Activated CD4-positive, alpha-beta T cell treated with anti-CD3 and anti-CD28 coated beads, Interleukin-2, Interleukin-6, amounts not matched to agents 100 ng/mL and 50 ng/mL, durations not matched to agents 16 hours and 8 hours (primary cell): ENCODE measurements at places on chromosomes 11 and 22.

DNA sequence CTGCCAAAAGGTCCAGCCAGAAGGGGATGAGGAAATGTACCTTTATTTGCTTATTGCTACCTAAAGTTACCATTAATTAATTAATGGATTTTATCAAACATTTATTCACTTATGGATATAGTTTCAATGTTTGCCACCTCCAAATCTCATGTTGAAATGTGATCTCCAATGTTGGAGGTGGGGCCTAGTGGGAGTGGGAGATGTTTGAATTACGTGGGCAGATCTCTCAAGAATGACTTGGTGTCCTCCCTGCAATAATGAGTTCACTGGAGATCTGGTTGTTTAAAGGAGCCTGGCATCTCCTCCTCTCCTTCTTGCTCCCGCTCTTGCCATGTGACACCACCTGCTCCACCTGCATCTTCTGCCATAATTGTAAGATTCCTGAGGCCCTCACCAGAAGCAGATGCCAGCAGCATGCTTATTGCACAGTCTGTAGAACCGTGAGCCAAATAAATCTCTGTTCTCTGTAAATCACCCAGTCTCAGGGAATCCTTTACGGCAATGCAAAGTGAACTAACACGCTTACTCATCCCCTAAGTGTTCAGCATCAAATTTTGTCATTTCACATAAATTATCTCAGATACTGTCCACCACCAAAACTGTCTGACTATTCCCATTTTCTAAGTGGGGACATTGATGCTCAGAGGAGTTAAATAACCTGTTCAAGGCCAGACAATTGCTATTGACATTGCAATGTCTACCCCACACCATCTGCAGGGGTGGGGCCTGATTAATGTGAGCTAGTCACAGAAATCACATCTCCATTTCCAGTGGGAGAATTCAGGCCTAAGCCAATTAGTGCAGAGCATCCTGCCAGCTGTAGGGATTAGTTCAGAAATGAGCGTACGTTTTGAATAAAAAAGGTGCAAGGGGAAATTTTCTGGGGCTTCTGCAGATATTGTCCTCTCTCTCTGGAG, 51.6 kb upstream of the SYN3 start:
- no peak for DNase-seq

DNA sequence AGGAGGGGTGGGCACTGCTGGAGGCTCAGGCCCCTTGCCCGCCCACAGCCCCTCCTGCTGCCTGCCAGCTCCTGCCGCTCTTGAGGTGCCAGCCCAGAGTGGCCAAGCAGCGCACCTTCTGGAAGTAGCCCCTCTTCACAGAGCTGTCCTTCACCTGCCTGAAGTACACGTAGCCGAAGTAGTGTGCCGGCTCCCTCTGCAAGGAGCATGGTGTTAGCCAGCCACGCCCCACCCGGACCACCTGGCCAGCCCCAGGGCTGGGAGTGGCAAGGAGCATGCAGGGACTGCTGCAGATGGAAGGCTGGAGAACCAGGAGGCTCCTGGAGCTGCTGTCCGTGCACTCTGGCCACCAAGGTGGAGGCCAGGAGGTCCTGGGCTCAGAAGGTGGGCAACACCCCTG, 9.6 kb downstream of the DENND6B start:
- DNase-seq, result no peak

GRCh38 chr22:36768616-36769015, 7.3 kb downstream of the IFT27 start:
- no peak for DNase-seq

- no peak for DNase-seq
Measured at GRCh38 chr11:76617553-76618265, 52.8 kb downstream of the LRRC32 start.

DNA sequence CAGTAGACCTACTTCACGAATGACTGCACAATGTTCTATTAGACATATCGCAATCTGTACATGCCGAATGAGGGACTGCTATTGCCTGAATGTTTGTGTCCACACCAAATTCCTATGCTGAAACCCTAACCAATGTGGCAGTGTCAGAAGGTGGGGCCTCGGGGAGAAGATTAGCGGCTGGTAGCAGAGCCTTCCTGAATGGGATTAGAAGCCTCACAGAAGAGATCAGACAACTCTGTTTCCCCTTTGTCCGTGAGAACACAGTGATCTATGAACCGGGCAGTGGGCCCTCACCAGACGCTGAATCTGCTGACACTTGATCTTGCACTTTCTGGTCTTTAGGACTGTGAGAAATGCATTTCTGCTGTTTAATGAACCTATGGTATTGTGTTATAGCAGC, 33.1 kb downstream of the LRFN4 start:
- DNase-seq, result no peak

DNA sequence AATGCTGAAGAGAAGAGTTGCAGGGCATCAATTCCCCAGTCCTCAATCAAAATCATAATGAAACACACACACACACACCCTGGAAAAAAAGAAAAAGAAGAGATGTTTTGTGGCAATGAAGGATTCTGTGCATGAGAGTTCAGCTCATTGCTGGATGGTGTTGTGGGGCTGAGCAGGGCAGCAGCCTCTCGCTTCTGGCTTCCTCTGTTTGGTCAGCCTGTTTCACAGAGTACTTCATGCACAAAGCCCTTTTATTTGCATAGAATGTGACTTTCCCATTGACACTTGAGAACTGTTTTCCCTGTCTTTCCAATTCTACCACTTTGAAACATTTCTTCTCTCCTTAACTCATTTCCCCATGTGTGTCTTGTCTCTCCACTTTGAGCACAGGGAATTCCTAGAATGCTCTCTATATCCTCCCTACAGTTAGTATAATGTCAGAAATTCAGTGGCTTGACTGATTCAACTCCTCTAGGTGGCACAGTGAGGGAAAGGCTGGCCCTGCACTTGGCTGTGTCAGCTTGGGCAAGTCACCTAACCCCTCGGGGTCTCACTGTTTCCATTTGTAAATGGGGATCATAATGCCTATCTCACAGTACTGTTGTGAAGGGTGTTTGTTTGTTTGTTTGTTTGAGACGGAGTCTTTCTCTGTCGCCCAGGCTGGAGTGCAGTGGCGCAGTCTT, 25.4 kb upstream of the BSX start:
- no peak for DNase-seq

DNA sequence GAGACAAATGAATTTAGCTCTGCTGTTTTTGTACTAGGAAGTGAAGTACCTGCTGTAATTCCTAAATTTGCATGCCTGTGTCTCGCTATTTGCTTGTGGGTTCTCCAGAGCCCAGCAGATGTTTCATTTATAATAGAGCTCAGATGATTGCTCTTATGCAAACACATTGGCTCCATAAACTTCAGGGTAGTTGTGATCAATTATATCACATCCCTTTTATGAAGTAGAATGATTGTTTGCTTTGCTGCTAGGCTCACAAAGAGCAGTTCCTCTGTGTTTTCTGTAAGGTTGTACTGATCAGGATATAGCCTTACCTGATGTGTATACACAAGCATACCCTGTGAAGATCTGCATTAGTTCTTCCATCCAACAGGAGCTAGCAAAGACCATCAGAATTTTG, 64.1 kb downstream of the C11orf87 start:
- no peak for DNase-seq

DNA sequence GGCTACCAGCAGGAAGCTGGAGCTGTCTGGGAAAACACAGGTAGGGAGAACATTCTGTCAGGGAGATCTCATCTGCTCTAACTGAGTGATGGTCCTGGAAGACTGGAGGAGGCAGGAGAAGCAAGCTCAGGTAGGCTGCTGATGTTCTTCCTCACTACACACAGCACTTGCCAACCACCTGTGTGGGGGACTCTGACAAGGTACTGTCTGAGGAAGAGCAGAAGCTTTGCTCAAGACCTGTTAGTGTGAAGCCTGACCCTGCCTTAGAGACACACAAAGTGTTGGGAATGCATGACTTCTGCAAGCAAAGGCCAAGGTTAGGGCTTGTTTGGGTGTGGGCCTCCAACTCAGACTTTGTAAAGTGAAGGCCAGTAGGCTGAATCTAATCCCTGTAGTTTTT, 46.5 kb downstream of the CHST1 start:
- no peak for DNase-seq

- peak; percentile 45 for DNase-seq
Measured at GRCh38 chr11:76288166-76288980, 82.1 kb upstream of the WNT11 start.

DNA sequence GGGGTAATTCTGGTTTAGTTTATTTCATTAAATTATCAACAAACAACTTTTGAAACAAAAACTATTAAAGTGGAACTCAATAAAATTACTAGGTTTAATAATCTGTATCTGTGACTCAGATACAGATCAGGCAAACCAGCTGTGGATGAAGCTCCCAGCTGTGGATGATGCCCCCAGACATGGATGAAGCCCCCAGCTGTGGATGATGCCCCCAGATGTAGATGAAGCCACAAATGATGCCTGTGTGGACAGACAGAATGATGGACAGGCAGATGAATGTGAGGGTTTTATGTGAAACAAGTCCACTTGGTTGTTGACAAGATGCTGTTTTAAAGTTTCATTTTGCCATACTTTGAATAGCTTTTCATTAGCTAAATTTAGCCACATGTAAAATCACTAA, 5.8 kb upstream of the ZNF74 start:
- DNase-seq, result no peak

GRCh38 chr11:96763244-96763643, 373.4 kb downstream of the JRKL start:
- DNase-seq, result no peak

DNA sequence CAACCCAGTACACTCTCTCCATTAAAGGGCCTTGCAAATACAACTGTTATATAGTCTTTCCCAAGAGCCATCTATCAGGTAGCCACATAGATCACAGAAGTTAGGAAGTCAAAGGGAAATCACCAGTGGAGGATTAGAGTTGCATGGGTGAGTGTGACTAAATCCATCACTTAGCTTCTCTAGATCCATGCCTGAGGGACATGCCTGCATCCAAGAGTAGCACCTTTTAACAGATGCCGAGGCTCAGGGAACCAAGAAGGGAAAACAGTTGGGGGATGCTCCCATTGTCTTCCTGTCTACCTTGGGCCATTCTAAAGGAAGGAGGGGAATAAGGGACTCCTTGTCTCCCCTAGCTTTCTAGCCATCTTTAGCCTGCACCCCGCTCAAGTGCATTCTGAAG, 77.9 kb downstream of the XRRA1 start:
- DNase-seq, result no peak

DNA sequence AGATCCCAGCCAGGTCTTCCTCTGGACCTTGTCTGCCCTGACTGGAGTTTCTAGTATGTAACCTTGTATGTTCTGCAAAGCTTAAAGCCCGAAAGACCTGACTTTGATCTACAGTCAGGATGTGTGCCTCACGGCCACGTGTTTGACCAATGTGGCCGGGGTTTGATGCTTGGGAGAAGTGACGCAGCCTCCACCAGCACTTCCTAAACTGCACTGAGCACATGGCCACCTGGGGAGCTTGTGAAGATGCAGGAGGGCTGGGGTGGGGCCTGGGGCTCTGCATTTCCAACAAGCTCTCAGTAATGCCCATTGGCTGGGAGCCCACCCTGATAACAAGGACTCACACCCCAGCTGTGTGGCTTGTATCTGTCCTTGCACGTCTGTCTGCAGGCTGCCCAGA, 53.2 kb downstream of the NAT10 start:
- peak; percentile 43 for DNase-seq

DNA sequence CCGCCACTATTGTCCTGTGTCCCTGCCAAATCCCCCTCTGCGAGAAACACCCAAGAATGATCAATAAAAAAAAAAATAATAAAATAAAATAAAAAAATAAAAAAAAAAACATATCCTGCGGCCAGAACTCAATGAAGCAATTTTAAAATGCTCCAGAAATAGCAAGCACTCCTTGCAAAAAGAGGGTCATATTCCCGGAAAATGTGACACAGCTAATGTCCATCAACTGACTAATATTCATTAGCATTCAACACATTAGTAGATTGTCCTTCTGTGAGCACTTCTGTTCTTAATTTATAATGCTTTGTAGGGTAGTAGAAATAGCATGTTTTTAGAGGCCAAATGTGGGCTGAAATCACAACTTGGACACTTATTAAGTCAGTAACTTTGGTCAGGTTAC, 252.3 kb upstream of the SESN3 start:
- no peak for DNase-seq

DNA sequence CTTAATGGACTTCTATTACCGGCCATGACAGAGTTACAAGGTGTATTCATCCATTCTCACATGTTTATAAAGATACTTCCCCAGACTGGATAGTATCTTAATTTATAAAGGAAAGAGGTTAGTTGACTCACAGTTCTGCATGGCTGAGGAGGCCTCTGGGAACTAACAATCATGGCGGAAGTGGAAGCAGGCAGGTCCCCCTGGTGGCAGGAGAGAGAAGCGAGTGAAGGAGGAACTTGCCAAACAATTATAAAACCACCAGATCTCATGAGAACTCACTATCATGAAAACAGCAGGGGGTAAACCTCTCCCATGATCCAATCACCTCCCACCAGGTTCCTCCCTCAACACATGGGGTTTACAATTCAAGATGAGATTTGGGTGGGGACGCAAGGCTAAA, 170.0 kb upstream of the PDGFD start:
- DNase-seq, result no peak
